SK-N-MC (cell line): ENCODE measurements at places on chromosomes 5 and 9.

DNA sequence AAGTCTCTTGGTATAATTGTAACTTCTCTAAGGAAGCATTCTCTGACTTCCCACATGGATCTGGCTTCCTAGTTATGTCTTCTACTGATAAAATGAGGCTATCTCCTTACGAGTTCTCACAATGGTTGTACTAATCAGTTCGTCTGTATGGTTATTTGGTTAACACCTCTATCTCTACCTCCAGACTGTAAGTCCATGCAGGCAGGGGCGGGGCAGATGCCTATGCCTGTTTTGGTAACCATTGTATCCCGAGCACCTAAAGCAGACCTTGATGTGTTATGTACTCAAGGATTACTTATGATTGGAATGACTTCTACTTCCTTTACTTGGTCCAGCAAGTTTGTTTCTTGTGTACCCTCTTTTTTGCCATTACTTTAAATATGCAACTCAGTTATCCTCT lies 125.0 kb upstream of the PITX1 start:
- no peak for DNase-seq

DNA sequence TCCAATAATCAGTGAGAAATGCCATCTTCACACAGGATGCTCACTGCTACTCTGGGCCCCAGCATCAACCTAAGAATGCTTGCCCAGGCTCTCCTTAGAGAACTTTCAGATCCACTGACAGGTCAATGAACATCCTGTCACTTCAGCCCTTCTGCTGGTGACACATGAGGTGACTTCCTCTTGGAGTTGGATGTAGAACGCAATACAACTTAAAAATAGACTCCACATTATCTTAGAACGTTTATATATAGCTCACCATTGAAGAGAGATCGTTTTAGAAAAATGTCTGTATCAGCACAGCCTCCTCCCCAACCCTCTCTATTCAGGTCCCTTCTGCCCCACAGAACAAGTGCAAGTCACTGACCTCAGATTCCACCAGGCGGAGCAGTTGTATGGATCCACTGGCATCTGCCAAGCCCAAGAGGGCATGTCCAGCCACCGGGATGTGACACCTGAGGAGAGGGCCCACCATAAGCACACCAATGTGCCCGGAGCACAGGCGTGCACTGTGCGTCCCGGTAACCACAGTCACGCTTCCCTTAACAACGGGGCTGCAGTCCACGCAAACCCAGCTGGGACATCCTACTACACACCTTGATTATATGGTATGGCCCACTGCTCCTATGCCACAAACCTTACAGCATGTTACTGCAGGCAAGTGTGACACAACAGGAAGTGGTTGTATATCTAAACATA lies 2.9 kb downstream of the DPH7 start:
- no peak for DNase-seq

DNA sequence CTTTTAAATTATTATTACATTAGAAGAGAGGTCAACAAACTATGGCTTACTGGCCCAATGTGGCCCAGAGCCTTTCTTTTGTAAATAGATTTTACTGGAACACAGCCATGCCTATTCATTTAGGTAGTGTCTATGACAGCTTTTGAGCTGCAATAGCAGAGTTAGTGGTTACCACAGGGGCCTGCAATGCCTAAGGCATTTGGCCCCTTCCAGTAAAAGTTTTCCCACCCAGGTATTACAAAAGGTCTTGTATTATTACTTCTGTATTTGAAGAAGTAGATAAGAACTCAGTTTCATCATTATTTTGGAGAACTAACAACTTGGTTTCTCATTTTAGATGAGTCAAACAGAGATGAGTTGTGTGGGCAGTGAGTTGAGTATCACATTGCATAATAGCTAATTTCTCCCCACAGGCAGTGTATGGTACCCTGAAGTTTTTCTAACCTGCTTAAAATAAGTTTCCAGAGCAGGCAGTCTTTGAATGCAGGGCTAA lies 9.5 kb downstream of the MTRR start:
- DNase-seq, result no peak

- peak; percentile 75 for DNase-seq
Observed at GRCh38 chr9:33619666-33620404, 95.8 kb downstream of the ANKRD18B start.

DNA sequence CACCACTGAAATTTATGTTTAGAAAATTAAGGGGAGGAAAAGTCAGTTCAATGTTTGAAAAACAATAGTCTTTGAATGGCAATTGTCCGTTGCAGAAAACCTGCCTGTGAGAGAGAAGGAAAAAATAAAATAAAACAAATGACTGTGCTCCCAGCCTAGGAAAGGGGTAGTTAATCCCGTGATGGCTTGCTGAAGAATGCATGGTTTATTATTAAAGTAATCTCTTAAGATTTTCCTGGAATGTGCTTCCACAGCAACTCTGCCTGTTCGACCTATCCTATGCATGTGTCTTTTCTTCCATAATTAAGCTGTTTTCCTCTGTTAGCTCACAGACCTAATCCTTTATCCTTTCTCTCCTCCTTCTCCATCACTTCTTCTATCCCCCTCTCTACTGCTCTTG lies 2.4 kb upstream of the DAB2 start:
- DNase-seq, result no peak

DNA sequence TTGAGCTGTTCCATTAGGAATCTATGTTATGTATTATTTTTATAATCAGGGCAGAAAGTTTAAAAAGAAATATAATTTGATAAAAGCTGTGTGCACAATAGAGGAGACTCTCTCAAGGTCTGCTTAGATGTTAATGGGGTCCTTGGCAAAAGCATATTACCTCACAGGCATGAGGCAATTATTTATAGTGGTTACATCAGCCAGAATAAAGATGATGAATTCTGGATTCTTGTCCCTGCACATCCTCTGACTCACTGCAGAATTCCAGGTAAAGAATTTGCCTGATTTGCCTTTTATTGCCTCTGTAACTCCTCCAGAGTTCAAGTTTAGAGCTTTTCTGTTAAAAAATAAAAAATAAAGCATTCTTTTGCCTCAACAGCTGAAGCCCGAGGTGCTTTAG lies 253.6 kb downstream of the MAST4 start:
- peak; percentile 45 for DNase-seq

- no peak for DNase-seq
Observed at GRCh38 chr5:15203376-15203775, 296.6 kb upstream of the FBXL7 start.

DNA sequence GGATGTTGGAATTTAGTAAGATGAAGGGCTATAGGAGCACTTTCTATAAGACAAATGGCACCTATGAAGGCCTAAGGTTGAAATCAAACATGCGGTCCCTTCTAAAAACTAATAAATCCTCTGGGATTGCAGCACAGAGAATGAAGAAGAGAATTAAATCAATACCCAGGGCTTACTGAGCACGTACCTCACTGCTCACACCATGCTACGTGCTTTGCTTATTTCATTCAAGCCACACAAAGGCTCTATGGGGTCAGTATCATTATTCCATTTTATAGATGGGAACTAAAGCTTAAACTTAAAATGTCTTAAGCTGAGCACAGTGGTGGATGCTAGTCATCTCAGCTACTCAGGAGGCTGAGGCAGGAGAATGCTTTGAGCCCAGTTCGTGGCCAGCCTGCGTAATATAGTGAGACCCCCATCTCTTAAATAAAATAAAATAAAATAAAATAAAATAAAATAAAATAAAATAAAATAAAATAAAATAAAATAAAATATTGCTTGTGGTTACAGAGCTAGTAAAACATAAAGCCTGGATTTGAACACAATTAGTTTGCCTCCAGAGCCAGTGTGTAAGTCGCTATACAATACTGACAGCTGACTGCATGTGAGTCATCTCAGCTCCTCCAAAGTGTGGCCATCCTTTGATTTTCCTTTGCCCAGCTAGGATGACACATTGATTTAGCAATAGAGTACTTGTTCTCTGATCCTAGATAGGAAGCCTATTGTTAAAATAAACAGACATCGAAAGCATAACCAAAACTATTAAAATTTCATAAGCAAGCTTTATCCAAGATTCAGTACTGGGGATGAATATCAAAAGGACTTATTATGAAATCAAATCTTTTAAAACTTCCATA lies 20.9 kb upstream of the DPYSL3 start:
- DNase-seq, result no peak

DNA sequence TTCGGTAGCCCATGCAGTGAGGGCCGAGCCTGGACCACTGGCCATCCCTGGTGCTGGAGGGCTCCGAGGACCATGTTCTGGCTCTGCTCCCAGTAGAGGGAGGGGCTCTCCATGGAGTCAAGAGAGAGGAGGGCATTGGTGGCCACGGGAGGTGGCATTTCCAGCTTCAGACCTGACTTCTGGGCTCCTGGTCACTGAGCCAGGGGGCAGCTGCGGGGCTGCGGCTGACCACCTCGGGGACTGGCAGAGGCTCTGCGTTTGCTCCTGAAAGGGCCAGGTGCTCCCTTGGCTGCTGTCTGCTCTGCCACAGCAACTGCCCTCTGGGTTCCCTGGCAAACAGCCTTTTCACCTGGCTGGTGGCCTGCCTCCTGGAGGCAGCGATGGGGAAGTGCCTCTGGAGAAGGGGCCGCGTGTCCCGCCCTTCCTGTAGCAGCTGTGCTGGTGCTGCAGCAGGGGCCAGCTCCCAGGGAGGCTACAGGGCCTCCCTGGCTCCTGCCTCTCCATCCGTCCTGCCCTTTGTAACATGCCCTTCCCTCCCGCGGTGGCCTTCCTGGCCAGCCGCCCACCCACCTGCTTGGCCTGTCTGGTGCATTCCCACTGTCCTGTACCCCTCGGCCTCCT lies 144.6 kb downstream of the CACNA1B start:
- no peak for DNase-seq
